Stimulated activated CD8-positive, alpha-beta memory T cell treated with anti-CD3 and anti-CD28 coated beads, Interleukin-15, amount 100 ng/mL, for 4 hours (primary cell): ENCODE measurements at places on chromosomes 12 and 14.

GRCh38 chr12:89821896-89822295 is 113.3 kb upstream of the ATP2B1 start:
- DNase-seq, result no peak

DNA sequence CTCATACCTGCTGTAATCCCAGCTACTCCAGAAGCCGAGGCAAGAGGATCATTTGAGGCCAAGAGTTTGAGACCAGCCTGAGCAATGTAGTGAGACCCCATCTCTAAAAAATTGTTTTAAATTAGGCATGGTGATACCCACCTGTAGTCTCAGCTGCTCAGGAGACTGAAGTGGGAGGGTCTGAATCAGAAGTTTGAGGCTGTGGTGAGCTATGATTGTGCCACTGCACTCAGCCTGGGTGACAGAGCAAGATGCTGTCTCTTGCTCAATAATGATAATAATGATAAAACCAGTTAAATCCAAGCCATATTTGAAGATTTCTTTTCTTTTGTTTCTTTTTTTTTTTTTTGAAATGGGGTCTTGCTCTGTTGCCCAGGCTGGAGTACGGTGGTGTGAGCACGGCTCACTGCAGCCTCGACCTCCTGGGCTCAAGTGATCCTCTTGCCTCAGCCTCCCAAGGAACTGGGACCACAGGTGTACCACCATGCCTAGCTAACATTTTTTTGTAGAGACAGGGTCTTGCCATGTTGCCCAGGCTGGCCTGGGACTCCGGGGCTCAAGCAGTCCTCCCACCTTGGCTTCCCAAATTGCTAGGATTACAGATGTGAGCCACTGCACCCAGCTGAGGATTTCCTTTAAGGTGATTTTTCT is 12.8 kb downstream of the PSMA6 start:
- DNase-seq, result no peak

GRCh38 chr12:99609455-99610181 is 37.9 kb upstream of the GARIN6 start:
- no peak for DNase-seq

GRCh38 chr12:14771651-14772137 is 31.6 kb downstream of the WBP11 start:
- DNase-seq, result no peak

- no peak for DNase-seq
Observed at GRCh38 chr12:127964717-127965116, 302.3 kb upstream of the TMEM132C start.

- DNase-seq, result no peak
Observed at GRCh38 chr12:88896958-88897357, 316.7 kb upstream of the KITLG start.

DNA sequence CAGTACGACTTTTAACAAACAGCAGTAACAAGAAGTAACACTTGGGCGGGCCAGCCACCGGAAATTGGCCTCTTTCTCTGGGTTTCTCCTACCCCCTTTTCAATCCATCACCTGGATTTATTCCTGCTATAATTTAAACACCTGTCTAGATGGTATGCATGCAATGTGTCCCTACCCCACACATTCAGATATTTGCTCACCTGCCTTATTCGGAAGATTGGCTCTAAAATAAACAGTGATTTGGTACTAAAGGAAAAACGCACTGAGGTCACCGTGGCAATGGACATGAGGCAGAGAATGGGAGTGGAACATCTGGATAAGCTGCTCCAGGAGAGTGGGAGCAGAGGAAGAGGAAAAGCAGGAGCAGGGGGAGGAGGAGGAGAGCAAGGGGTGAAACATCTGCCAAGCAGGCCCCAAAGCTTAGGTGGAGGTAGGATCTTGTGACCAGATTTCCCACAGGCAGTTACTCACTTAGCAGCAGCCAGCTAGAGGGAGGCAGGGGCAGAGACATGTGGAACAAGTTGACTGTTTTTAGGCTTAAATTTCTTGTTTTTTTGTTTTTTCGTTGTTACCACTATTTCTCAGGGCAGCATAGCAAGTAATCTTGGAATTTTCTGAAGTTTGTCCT is 150.9 kb downstream of the TTLL5 start:
- DNase-seq, result no peak

DNA sequence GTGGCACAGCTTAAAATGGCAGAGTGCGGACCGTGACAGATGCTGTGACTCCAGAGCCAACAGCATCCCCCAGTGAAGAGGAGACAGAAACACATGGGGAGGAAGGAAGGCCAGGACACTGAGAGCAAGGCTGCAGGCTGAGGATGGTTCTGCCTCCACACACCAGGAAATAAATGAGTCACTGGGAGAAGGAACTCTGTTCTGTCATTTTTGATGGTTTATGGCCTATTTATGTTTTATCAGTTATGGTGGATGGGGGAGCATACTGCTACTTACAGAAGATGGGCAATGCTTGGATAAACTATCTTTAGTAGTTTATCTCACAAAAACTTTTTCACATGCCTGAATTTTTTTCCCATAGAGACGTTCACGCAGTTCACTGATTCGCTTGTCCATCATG is 33.8 kb downstream of the ZFYVE21 start:
- no peak for DNase-seq

GRCh38 chr14:68796418-68797101 is 3.7 kb upstream of the ZFP36L1 start:
- no peak for DNase-seq

DNA sequence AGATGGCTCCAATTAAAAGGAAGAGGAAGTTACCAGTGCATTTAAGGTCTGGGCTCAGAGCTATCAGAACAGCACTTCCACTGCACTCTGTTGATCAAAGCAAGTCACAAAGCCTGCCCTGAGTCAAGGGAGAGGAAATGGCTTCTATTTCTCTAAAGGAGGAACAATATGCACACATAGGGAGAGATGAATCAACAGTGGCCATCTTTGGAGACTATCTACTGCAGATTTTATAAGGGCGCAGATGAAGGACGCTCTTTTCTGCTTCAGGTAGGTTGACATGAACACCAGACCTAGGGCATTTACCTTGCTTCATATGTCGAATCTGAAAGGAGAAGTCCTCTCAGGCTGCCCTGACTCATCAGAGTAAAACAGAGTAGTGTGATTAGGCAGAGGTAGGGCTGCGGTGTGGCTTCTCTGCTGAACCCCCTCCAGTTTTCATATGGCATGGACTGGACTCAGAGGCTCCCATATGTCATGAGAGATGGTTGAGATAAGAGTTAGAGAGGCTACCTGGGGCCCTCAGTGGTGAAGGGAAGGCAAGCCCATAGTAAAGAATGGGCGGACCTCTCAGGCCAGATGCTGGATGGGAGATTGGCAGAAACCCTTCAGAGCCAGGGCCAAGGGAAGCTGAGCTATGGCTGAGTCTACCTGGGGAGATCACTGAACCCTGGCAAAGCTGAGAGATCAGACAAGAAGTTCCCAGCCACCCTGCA is 84.4 kb downstream of the ARF6 start:
- peak; percentile 36 for DNase-seq

GRCh38 chr12:13405961-13406703 is 209.6 kb downstream of the EMP1 start:
- DNase-seq, result no peak

DNA sequence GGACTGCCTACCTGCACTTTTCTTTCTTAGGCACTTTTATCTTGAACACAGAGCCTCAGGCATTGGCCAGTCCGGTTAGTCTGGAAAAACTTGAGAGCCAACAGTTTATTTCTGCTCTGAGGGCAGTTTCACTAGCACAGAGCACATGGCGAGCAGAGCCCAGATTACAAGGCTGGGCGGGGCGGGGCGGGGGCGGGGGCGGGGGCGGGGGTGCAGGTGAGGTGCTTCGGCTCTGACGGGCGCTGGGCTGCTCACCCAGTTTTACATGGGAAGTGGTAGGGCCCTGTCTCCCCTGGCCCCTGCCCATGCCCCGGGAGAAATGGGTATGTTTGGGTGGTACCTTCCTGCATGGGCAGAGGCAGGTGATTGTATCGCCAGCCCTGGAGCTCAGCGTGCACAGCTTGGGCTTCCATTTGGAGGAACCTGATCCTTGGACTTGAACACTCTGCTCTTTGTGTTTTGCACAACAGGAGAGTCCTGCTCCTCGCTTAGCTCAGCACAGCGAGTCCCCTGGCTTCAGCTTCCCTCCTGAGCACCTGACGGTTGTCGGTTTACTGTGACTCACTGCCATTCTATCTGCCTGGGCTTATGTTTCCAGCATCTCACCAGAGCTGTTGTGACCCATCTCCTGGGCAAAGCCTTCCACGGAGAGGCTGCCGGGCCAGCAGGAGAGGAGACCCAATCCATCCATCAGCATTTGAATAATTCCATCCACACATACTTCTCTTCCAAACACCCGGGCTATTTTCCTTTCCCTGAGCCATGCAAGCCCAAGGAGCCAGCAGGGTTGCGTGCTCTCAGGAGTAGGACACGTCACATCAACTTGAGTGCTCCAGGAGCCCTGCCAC is 108.5 kb downstream of the ARF6 start:
- peak; percentile 62 for DNase-seq

- no peak for DNase-seq
Observed at GRCh38 chr14:68891851-68892660, 87.0 kb downstream of the ACTN1 start.

DNA sequence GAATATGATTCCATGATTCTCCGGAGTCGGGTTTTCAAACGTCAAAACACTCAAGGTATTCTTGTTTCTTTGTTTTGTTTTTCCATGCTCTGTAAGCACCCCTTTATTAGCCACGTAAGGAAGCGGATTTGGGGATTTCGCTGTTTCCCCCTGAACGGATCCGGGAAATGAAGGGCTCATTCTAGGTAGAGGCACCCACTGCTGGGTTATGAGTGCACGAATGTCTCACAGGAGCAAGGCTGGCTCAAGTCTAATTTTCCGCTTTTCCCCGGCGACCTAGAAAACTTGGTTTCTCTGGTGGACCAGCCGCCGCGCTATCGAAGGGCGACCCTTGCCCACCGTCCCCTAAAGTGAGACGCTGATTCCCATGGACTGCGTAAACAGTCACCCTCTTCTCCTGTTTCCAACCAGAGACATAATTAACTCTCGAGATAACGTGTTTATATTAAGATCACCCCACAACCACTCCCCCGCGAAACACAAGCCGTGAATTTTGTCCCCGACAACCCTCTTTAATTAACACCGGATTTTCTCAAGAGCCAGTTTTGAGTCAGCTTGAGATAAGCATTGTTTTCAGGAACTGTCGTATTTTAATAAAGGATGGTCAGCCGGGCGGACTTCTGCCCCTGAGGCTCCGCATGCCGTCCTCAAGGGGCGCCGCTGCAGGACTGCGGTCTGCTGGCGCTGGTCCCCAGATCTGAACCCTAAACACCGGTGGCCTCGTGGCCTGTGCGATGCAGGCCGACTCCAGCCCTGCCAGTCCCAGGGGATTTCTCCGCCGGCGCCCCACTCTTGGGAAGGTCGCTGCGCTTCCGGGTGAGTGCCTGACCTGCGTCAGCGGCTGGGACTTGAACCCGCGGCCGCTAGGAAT is 515 bp upstream of the ABCC9 start:
- no peak for DNase-seq

DNA sequence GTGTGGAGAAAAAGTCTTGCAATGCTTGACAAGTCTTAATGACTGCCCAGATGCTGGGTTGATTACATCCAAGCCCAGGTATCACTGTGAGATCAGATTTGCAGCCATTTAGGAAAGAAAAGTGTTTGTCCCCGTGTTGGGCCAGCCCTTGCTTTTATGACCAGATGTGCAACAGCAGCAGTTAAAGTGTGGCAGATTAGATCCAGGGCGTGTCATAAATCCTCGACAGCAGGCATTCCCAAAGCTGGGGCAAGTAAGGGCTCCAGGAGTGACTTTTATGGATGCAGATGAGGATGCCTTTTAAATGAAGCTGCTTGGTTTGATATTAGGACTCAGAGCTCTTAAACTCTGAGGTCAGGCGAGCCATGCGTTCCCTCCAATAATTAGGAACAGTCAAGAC is 1.7 kb downstream of the SMOC1 start:
- no peak for DNase-seq

GRCh38 chr14:73785336-73785833 is 66.2 kb upstream of the PTGR2 start:
- DNase-seq, result no peak

- no peak for DNase-seq
Observed at GRCh38 chr12:87152075-87152474, 877.1 kb downstream of the C12orf50 start.

- DNase-seq, result no peak
Observed at GRCh38 chr14:69999261-69999674, 120.1 kb downstream of the SMOC1 start.

- DNase-seq, result no peak
Observed at GRCh38 chr12:50069539-50069938, 12.1 kb downstream of the ASIC1 start.

DNA sequence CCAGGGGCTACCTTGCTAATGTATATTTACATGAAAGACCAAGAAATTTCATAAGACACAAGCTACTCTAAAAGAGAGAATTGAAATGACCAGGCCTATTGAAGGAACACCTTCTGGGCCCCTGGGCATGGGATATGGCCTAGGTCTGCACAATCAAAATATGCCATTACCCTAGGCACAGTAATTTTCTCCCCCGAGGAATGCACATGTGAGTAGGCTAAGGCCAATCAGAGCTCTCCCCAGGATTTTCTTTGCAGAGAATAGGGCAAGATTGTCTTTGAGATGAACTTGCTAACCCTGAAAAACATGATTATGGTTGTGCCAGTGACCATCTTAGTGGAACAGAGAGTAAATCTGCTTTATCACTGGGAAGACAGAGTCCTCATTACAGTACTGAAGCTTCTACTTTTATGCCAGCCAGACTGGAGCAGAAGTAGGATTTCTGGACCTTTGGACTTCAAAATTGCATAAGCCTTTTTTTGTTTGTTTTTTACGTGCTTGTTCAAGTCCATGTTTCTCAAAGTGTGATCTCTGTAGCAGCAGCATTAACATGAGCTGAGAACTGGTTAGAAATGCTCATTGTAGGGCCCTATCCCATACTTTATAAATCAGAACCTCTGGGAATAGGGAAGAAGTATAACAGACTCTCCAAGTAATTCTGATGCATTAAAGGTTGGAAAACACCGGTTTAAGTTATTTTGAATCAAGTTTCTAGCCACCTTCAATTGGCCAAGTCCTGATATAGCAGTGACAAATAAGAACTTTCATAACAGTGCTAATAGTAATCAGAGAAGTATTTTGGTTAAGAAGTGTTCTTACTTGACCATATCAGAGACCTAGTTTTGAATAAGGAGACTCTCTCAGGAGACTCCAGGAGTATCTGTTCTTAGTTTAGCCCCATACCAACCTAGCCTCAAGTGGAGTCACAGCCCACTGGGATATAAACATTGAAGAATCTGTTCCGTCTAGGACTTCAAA is 112.9 kb downstream of the LMO3 start:
- no peak for DNase-seq

- no peak for DNase-seq
Observed at GRCh38 chr12:81949841-81950308, 190.7 kb upstream of the PPFIA2 start.

DNA sequence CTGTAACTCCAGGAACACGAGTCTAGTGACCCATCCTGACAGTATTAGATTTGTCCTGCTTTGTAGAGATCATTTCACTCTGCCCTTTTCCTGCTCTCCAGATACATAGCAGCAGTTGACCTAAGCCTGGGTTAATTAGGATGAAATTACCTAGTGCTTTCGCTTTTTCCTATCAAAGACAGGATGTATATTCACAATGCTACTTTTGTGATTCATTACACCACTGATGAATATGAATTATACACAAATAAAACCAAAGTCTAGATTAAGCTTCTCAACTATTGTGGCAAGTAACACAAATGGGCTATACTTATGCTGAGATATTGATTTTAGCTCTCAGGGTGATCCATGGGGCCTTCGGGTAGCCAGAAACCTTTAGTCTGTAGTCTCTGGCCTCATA is 17.9 kb downstream of the CERS5 start:
- DNase-seq, result no peak
